ENCODE measurements at places on chromosomes 5 and 9.

DNA sequence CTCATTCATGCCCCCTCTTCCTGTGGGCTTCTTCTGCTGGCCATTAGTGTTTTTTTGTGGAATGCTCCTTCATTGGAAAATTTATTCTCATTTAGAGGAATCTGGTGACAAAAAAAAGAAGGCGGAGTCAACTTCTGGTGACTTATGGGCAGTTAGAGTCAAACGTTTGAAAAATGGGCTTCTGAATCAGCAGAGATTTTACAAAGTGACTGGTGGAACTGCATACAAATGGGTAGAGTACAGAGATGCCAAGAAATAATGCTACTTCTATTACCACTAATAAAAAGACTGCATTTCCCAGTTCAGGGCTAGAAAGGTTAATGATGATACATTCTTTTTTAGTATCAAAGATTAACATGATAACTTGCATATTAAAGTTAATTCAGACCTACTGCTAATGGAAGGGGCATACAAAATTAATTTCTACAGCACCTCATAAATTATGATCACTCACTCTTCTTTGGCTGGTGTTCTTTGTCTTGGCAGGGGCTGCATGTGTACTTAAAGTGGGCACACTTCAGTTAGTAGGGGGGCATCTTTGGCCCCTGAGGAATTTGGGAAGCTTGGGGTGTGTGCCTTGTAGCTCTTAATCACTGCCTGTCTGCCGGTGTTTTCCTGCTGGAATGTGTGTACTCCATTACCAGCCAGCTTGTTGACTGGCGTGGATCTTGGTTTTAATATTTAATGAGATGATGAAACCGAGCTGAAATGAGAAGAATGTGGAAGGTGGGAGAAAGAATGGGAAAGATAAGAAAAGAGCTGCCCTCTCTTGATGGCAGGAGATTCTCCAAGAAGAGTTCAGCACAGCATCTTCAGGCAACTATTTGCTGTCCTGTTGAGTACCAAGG lies 148.9 kb downstream of the DOCK2 start:
- DNase-seq: no peak

DNA sequence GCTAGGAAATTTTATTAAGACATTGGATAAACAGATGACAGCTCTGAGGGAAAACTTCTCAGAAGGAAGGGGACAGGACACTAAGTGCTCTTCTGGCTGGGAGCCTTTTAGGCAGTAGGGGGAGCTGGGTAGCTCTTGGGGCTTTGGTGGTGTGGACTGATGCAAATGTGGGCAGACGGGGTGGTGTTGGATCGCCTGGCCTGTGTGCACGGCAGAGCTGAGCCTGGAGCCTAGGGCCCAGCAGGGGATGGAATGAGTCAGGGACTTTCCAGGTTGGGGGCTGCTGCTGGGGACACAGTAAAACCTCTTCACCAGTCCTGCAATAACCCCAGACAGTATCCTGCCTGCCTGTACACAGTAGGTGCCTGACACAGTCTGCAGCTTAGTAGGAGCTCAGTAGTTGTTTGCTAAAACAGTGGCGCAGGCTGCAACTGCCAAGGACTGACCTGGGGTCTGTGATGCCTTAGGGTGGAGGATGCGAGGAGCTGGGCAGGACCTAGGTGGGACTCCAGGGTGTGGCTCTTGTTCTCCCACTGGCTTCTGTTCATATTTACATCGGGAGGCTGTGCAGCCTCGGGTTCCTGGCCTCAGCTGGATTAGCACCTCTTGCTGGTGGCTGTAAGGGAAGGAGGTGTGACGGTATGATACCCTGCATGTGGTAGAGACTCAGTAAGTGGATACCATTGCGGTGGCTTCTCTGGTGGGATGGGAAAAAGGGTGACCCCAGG lies 83.8 kb downstream of the DAB2IP start:
- DNase-seq: no peak

GRCh38 chr9:89446261-89446960 lies 51.5 kb downstream of the SEMA4D start:
- DNase-seq: no peak

DNA sequence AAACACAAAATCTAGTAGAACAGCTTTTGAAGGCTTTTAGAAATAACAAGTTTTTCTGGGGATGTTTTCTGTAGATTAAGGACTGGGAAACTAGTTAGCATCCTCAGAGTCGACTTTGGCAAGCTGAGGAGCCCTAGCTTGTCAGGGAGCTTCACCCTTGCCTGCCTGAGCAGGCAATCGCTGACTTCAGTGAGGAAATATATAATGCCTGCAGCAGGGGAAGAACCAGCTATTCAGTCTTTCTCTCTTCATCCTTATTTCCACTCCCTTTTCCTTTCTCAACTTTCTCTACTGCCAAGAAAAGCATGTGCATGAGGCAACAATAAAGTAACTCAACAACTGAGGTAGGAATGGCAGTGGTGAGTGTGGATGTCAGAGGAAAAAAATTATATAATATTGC lies 54.7 kb downstream of the PLK2 start:
- no peak for DNase-seq

DNA sequence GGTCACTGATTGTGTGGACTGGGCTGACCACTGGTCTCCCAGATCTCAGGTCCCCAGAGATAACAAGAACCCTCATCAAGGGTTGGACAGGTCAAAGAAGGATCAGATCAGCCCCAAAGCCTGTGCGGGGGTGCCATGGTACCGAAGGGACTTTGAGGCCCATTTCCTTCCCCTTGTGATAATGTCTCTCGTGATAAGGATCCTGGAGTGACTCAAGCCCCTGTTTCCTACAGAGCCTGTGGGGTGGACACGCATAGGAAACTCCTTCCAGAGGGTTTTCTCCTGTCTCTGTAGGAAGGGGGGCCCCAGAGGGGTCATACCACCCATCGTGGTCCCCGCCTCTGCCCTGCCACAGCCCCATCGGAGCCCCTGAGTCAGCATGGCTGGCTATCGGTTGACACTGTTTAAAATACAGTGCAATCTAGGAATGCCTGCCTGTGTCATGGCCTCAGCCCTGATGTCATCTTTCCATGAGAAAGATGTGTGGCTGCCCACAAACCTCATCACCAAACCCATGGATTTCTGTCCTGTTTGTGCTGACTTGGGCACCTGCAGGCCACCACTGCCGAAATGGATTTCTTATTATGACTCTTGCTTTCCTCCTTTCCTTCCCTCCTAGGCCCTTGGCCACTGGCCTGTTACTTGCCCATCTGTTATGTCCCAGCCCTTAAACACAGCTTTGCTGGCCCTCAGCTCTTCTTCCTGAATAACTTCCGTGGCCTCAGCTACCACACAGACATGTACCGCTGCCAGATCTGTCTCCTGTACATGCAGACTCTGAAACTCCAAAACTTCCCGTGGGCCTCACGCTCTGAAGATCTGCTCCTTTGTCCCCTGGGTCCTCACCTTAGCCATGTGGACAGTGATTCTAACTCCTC lies 2.9 kb upstream of the CSF2 start:
- no peak for DNase-seq

GRCh38 chr5:126284977-126285696 lies 138.1 kb upstream of the GRAMD2B start:
- no peak for DNase-seq

- DNase-seq: no peak
Measured at GRCh38 chr9:17625644-17626388, 47.0 kb downstream of the SH3GL2 start.

DNA sequence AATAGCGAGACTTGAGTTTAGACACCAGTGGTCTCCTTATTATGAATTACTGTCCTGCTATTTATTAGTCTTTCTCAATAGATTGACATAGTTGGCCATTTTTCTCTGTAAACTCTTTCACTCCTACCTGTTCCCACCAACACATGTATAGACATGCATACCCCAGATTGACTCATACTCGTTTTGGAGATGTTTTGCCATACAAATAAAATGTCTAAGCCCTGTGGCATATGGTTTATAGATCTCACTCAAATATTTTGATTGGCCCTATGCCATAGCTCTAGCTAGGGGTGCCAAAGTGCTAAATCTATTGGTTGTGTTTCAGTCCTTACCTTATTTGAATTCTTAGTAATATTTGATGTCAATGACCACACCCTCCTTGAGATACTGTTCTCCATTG lies 42.3 kb downstream of the CAMK4 start:
- no peak for DNase-seq

DNA sequence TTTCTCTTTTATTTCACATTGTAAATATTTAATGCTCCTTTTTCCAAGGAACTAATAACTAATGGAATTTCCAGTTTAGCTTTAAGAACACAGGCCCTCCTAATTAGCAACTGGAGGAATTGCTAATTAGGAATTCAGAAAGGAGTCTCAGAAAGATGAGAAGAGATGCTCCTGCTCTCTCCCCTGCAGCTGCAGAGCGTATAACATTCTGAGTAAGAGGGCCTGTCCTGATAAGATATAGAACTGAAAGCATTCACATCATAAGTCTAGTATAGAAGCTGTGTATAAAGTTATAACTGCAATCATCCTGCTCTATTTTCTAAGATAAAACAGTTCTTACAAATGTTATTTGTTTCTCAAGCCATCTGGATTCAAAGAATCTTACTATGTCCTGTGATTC lies 83.2 kb downstream of the DTWD2 start:
- DNase-seq: no peak

GRCh38 chr9:90832261-90832660 lies 30.6 kb downstream of the SYK start:
- no peak for DNase-seq

- no peak for DNase-seq
Measured at GRCh38 chr5:179764056-179764455, 29.7 kb upstream of the LTC4S start.

GRCh38 chr5:159310511-159310910 lies 19.8 kb downstream of the IL12B start:
- no peak for DNase-seq

DNA sequence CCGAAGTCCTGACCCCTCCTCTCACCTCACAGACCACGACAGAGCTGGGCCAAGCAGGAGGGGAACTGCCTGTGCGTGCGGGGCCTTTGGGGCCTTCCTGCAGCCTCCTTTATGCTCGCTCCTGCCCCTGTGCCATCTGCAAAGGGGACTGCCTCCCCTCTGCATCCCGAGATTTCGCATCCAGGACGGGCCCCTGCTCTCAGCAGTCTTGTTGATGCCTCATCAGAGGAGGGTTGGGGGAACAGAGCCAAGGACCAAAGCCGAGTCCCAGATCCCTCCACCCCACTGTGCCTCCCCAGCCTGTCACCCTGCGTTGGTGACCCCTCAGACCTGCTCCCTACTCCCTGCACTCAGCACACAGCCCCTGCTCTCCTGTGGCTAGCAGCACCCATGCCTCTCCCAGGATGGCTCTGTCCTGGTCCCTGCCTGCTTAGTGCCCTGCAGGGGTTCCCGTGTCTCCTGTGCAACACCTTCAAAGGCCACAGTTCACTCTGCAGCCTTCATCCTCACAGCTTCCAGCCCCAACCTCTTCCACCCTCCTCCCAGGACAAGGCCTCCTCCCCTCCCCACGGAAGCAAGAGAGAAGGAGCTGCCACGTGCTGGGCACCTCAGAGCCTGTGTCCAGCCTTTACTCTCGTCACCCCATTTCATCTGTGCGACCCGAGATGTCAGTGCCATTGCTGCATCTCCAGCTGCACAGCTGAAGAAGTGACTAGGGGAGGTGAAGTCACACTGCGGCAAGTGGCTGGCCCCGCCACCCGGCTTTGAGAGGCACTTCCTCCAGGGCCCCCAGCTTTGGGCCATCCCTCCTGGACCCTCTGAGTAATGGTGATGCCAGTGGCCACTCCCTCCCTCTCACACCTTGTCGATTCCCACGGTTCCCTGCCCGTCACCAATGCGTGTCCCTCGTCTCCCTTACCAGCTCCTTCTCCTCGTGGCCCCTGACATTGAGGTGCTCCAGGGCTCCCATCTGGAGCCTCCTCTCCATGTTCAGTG lies 62.6 kb upstream of the LRRTM2 start:
- DNase-seq: no peak

DNA sequence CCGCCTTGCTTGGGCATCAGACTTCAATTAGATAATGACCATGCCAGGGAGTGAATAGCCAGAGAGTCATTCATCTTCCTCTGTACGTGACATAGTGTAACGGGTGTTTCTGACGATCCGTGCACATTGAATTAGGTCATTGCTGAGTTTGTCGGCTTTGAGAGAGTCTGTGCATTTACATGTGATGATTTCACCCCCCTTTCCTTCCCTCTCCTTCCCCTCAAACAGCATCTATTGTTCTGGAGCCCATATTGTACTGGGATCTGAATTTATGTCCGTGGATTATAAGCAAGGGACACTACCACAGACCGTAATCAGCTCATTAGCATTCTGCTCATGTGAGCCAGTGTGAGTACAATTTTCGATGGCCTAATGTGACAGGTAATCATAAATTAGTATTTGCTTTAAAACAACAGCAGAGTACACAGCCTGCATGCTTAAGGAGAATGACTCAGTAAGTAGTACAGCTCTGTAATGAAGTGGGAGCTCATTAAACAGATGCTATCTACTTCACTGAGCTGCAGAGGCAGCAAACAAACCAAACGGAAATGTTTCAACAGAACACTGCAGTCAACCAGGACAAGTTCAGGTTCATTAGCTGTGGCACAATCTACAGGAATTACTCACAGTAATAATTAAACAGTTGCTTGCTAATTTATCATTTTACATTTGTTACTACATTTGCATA lies 302.1 kb downstream of the CSNK1G3 start:
- peak; percentile 31 for DNase-seq

DNA sequence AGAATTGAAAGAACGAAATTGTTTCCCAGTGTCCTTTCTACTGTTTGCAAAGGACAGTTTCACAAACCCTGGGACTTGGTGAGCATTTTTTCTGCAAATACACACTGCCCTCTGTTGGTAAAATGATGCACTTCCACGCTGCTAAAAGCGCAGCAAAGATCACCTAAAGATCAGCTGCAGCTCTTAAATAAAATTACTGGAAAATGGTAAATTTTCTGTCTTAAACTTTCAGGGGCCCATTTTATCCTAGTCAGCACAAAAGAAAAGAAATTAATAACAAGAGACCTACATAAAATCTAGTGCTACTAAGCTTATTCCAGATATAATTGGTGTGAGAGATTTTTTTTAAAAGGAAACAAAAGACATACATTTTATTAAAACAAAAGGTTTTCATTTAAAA lies 566.0 kb downstream of the CAAP1 start:
- DNase-seq: peak; percentile 77

DNA sequence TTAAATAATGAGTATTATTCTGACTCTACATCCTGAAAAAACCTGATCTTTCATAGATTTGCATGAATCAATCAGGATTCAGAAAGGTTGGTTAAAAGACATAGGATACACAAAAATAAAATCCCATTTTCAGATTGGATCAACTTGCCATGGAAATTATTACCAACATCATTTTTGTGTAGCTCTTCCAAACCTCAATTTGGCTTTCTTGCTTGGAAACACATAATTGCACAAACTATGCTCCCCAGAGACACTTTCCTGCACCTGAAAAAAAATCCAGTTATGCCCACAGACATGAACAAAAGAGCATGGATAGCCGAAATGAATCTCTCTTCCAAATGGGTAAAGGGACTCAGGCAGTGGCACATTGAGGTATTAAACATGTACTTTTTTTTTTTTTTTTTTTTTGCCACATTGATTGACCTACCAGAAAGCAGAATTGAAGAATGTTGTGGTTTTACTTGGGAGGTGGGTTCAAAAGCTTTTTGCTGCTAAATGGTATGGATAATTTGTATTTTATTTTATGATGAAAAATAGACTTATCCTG lies 135.4 kb upstream of the FBN2 start:
- no peak for DNase-seq

GRCh38 chr5:100852988-100853449 lies 50.1 kb downstream of the ST8SIA4 start:
- no peak for DNase-seq

GRCh38 chr5:147530530-147531389 lies 20.9 kb upstream of the DPYSL3 start:
- DNase-seq: no peak
